ENCODE measurements at places on chromosomes 11 and 22. TPM values are rescaled to one million over a fixed set of nuclear protein-coding genes. Genes with fewer than 3 reads are reported as not detected.

DNA sequence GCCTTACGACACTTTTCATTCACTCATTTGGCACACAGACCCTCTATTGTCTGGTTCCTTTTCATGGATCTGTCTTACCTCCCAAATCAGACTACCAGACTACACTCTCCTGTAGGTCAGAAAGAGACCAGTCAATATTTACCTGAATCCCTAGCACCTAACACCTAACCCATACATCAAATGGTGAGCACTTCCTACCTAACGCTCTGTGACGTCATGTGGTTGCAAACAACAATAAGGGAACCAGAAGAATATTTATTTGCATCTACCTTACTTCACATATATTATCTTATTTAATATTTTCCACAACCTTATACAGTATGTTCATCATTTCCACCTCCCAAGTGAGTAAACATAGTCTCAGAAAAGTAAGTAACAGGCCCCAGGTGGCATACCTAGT is 323.4 kb downstream of the SOX6 start:
- no peaks in the 10 kb centered on the region for H3K36me3 ChIP-seq
- H3K27me3 ChIP-seq, result no peaks in the 10 kb centered on the region
- H3K4me1 ChIP-seq, result no peaks in the 10 kb centered on the region
- no peak overlapping the region for H3K4me3 ChIP-seq

Gene CCS
- total RNA-seq, result 48.0 TPM

DNA sequence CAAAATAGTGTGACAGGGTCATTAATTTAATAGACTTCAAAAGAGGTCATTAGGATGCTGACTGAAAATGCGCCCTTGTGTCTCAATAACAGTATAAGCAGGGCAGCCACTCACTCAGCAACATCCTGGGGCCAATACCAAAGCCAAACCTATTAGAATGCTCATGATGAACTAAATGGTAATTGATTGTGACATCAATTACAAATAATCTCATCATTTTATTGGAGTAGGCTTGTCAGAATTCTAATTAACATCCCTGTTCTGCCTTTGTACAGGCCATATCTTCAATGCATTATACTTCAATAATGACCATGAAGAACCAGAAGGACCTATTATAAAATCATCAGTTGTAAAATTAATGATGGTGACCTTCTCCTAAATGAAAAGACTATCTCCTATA is 64.2 kb downstream of the DNAJC24 start:
- H3K4me1 ChIP-seq, result no peaks in the 10 kb centered on the region
- no peak overlapping the region for H3K4me3 ChIP-seq
- no peaks in the 10 kb centered on the region for H3K27me3 ChIP-seq
- H3K27ac ChIP-seq, result no peak overlapping the region
- no peaks in the 10 kb centered on the region for H3K36me3 ChIP-seq
- DNase-seq, result no peak

Gene SLC22A8
- total RNA-seq, result not detected

- no peaks in the 10 kb centered on the region for H3K27me3 ChIP-seq
- H3K27ac ChIP-seq, result no peak overlapping the region
- H3K4me1 ChIP-seq, result no peaks in the 10 kb centered on the region
- H3K4me3 ChIP-seq, result no peak overlapping the region
These were observed 116.7 kb upstream of the OPCML start for GRCh38 chr11:133649040-133649439.

Gene SHISA8
- not detected for total RNA-seq

- no peak overlapping the region for H3K4me3 ChIP-seq
- no peaks in the 10 kb centered on the region for H3K27me3 ChIP-seq
- DNase-seq, result no peak
These were observed 83.8 kb upstream of the KCNQ1OT1 start for GRCh38 chr11:2783536-2784082.

Gene TRIM66
- 18.7 TPM for total RNA-seq

GRCh38 chr22:44870021-44870420 is 117.6 kb downstream of the ARHGAP8 start:
- no peak for DNase-seq
- H3K4me3 ChIP-seq, result no peak overlapping the region
- no peaks in the 10 kb centered on the region for H3K27me3 ChIP-seq
- no peaks in the 10 kb centered on the region for H3K36me3 ChIP-seq
- H3K4me1 ChIP-seq, result no peaks in the 10 kb centered on the region
- no peak overlapping the region for H3K27ac ChIP-seq

Gene TSSK2
- not detected for total RNA-seq

- no peak for DNase-seq
- H3K27me3 ChIP-seq, result no peaks in the 10 kb centered on the region
- H3K4me1 ChIP-seq, result no peaks in the 10 kb centered on the region
- H3K27ac ChIP-seq, result no peak overlapping the region
- H3K4me3 ChIP-seq, result no peak overlapping the region
These were observed 10.0 kb downstream of the TMEM132A start for GRCh38 chr11:60934124-60934789.

DNA sequence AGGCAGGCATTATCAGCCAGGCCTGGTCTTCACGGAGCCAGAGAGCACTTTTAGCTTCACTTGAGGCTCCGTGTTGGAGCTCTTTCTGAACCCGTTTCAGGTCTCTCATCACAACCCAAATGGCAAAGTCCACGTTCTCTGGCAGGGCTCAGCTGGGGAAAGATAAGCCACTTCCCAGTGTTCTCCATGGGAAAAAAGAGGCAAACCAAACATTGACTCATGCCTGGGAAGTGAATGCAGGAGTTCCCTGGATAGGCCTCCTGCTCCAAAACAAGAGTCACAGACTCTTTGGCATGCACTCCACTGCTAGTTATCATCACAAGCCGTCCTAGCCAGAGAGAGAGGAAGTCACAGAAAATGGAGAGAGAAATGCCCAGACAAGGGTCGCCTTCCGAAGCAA is 11.6 kb downstream of the OPCML start:
- no peaks in the 10 kb centered on the region for H3K36me3 ChIP-seq
- DNase-seq, result peak; percentile 50
- H3K27me3 ChIP-seq, result no peaks in the 10 kb centered on the region
- H3K4me1 ChIP-seq, result no peaks in the 10 kb centered on the region

- no peaks in the 10 kb centered on the region for H3K27me3 ChIP-seq
- peaks cover 8% of the 10 kb centered on the region for H3K4me1 ChIP-seq
- peak overlapping the region; percentile 95 for H3K27ac ChIP-seq
- DNase-seq, result peak; percentile 88
These were observed 187.2 kb downstream of the MAML2 start for GRCh38 chr11:96155627-96156378.

- no peak overlapping the region for H3K27ac ChIP-seq
- H3K36me3 ChIP-seq, result no peaks in the 10 kb centered on the region
- peaks cover 3% of the 10 kb centered on the region for H3K4me1 ChIP-seq
- no peaks in the 10 kb centered on the region for H3K27me3 ChIP-seq
- DNase-seq, result no peak
These were observed 31.9 kb downstream of the PPFIA1 start for GRCh38 chr11:70302419-70302752.

Gene ARHGAP1
- total RNA-seq, result 185 TPM

DNA sequence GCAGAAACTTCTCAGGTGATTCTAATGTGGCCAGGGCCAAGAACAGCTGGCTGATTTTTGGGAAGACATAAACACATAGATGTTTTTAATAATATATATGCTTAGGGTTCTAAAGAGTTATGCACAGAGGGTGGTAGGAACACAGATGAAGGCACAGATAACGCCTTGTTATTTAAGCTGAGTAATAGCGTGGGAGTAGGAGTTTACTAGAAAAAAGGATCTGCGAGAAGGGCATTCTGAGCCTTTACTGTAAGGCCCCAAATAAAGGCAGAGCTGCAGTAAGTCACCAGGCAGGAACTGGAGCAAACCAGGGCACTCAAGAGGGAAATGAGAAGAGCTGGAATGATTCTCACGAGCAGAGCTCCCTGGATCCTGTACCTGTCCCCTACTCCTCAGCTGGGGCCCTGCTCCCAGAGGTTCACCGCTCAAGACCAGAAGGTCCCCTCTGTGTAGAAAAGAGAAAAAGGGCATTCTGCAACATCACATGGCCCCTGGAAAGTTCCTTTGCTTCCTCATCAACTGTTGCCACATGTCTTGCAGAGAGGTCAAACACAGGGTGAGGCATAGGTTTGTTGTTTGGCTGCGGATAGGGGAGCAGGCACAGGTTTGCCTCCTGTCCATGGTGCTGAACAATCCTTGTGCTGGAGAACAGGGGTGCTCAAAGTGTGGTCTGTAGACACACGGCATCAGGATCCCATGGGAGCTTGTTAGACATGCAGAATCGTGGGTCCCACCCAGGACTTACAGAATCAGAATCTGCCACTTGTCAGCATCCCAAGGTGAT is 125.7 kb downstream of the TENM4 start:
- DNase-seq, result no peak
- no peaks in the 10 kb centered on the region for H3K36me3 ChIP-seq
- H3K4me3 ChIP-seq, result no peak overlapping the region

Gene HBG1
- not detected for total RNA-seq

- no peaks in the 10 kb centered on the region for H3K27me3 ChIP-seq
- H3K27ac ChIP-seq, result no peak overlapping the region
- H3K4me3 ChIP-seq, result no peak overlapping the region
- DNase-seq, result no peak
These were observed 15.8 kb upstream of the OR51T1 start for GRCh38 chr11:4865855-4866254.

GRCh38 chr11:69962152-69962551 is 116.0 kb upstream of the ANO1 start:
- H3K27ac ChIP-seq, result no peak overlapping the region
- H3K36me3 ChIP-seq, result no peaks in the 10 kb centered on the region
- no peaks in the 10 kb centered on the region for H3K4me1 ChIP-seq
- H3K4me3 ChIP-seq, result no peak overlapping the region

DNA sequence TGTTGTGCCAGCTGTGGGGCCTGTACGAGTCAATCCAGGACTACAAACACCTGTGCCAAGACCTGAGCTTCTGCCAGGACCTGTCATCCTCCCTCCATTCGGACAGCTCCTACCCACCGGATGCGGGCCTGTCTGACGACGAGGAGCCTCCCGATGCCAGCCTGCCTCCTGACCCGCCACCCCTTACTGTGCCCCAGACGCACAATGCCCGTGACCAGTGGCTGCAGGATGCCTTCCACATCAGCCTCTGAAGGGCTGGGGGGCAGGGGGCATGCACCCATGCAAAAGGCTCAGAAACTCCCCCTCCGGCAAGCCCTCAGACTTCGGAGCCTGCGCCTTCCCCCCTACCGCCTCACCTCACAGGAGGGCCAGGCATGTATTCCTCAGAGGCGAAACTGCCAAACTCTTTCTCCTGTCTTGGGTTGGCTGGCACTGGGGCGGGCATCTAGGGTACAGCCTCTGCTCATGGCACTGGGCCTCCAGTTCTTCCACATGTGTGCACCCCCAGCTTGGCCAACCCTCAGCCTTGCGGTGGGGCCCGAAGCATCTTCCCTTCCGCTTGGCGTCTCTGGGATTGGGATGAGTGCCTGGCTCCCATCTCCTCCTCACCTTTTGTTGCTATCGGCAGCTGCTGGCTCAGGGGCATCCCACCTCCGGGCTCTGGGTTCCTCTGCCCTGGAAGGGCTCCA is 1.2 kb downstream of the FAM89B start:
- peak; percentile 73 for DNase-seq
- no peaks in the 10 kb centered on the region for H3K36me3 ChIP-seq
- H3K4me3 ChIP-seq, result peak overlapping the region; percentile 76
- H3K27ac ChIP-seq, result peak overlapping the region; percentile 26

Gene IL17REL
- not detected for total RNA-seq

DNA sequence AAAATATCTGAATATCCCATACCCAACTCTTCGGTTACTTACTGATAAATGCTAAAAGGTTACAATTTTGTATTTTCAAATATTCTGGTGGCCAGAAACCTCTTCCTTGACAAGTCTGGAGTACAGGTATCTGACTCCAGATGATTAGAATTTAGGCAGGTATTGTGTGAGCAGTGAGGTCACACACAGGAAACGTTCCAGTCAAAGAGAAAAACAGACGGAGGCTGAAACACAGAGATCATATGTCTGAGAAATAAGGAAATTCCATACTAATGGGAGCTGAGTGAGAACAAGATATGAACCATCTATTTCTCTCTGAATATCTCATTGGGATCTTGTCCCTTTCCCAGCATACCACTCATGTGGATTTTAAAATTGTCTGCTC is 89.4 kb upstream of the IGLL5 start:
- H3K27ac ChIP-seq, result no peak overlapping the region
- no peak overlapping the region for H3K4me3 ChIP-seq
- H3K36me3 ChIP-seq, result no peaks in the 10 kb centered on the region
- H3K27me3 ChIP-seq, result no peaks in the 10 kb centered on the region
- no peak for DNase-seq

- no peak for DNase-seq
- H3K27ac ChIP-seq, result no peak overlapping the region
- H3K27me3 ChIP-seq, result peaks cover 2% of the 10 kb centered on the region
- no peak overlapping the region for H3K4me3 ChIP-seq
- H3K36me3 ChIP-seq, result no peaks in the 10 kb centered on the region
These were observed 40.7 kb downstream of the ZNF202 start for GRCh38 chr11:123700772-123701171.

DNA sequence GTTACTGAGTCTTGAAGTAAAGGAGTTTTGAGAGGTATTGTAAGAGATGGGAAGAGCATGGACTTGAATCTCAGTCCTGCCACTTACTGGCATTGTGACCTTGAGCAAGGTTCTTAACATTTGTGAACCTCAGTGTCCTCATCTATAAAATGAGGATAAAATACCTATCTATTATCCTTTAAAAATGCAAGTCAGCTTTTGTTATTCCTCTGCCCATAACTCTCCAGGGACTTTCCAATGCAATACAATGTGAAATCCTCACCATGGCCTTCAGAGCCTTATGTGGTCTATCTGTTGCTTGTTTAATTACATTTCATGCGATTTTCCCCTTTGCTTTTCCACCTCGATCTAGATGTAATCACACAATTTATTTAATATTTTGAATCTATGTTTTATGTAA is 9.1 kb downstream of the TMEM135 start:
- H3K4me3 ChIP-seq, result no peak overlapping the region
- H3K4me1 ChIP-seq, result no peaks in the 10 kb centered on the region
- no peak for DNase-seq
- no peak overlapping the region for H3K27ac ChIP-seq

- DNase-seq, result no peak
- H3K4me3 ChIP-seq, result no peak overlapping the region
- H3K27me3 ChIP-seq, result no peaks in the 10 kb centered on the region
- H3K27ac ChIP-seq, result no peak overlapping the region
- peaks cover 3% of the 10 kb centered on the region for H3K4me1 ChIP-seq
- no peaks in the 10 kb centered on the region for H3K36me3 ChIP-seq
These were observed 6.5 kb upstream of the NPAS4 start for GRCh38 chr11:66414120-66414934.

DNA sequence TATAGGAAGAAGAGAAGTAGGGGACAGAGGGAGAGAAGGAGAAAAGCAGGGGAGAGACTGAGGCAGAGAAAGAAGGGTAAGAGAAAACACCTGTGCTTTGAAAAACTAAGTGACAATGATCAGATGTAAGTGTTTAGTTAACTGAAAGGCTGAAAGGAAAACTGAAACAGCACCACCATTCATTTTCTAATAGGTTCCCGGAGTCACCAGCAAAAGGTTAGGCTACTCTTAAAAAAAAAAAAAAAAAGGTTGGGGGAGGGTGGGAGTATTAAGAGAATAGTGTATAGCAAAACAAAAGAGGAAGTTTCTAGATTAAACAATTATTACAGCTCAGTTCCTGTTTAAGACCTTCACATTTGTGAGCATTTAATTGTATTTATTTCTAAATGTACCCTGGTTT is 113.8 kb downstream of the CADM1 start:
- H3K36me3 ChIP-seq, result no peaks in the 10 kb centered on the region
- H3K4me3 ChIP-seq, result no peak overlapping the region
- no peaks in the 10 kb centered on the region for H3K4me1 ChIP-seq
- H3K27me3 ChIP-seq, result no peaks in the 10 kb centered on the region

- H3K27me3 ChIP-seq, result no peaks in the 10 kb centered on the region
- H3K4me3 ChIP-seq, result no peak overlapping the region
- H3K27ac ChIP-seq, result no peak overlapping the region
- DNase-seq, result peak; percentile 44
- peaks cover 2% of the 10 kb centered on the region for H3K4me1 ChIP-seq
These were observed 145.8 kb upstream of the ARHGAP20 start for GRCh38 chr11:110857892-110858546.

Data from aorta (tissue), 5 donors.